GM12878 (cell line): ENCODE measurements at places on chromosomes 1 and 21. TPM values are rescaled to one million over a fixed set of nuclear protein-coding genes. Genes with fewer than 3 reads are reported as not detected.

FMO5 gene
- 0.10 and 0.24 TPM in 2 replicates for total RNA-seq

SLC2A5 gene
- total RNA-seq: 30.9 and 32.3 TPM in 2 replicates

- no peak for DNase-seq
Observed at GRCh38 chr1:177274687-177275211, 104.0 kb downstream of the BRINP2 start.

GRCh38 chr1:40749817-40750216, 33.8 kb upstream of the KCNQ4 start:
- DNase-seq: no peak

DNA sequence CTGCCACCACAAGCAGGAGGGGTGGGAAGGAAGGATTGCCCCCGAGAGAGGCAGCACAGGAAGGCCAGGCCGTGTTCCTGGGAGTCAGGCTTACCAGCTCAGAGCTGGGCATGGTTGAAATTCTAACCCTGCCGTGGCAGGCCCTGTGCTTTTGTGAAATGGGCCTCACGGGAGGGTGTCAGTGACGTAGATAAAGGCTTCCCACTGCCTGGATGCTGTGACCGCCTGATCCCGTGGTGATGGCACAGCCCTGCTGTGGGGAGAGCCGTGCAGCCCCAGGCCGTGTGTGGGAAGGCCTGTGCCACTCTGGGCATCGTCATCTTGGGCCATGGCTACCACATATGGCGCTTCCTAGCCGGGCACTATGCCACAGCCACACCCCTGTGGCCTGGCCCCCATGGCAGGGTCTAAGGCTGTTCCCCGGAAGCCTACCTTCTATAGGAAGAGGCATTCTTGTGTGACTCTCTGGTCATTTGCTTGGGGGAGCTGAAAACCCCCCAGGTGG, 161.3 kb downstream of the PCBP3 start:
- DNase-seq: no peak

PIGR gene
- 4.7 and 5.0 TPM in 2 replicates for total RNA-seq

GRCh38 chr21:27740084-27740483, 773.2 kb upstream of the ADAMTS5 start:
- no peak for DNase-seq

DNA sequence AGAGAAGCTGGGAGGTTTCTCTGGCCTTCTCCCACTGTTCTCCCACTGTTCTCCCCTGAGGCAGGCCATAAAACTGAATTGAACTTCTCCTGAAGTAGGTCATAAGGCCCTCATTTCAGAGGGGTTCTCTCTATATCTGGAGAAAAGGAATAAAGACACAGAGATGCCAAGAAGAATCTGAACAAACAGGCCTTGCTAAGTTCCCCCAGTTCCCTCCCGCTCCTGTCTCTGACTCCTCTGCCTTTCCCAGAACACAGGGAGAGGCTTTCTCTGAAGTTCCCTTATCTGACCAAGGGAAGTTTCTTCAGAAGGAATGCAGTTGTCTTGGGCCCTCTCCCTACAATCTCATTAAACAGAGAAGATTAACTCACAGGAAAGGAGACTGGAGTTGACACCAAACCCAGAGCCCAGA, 83.4 kb downstream of the SLC16A1 start:
- no peak for DNase-seq

- DNase-seq: no peak
Observed at GRCh38 chr1:53984726-53985125, 33.3 kb downstream of the LDLRAD1 start.

GRCh38 chr1:89812992-89813391, 7.8 kb upstream of the LRRC8D start:
- DNase-seq: no peak

GRCh38 chr1:166165661-166166328, 1.0 kb downstream of the FAM78B start:
- no peak for DNase-seq

DNA sequence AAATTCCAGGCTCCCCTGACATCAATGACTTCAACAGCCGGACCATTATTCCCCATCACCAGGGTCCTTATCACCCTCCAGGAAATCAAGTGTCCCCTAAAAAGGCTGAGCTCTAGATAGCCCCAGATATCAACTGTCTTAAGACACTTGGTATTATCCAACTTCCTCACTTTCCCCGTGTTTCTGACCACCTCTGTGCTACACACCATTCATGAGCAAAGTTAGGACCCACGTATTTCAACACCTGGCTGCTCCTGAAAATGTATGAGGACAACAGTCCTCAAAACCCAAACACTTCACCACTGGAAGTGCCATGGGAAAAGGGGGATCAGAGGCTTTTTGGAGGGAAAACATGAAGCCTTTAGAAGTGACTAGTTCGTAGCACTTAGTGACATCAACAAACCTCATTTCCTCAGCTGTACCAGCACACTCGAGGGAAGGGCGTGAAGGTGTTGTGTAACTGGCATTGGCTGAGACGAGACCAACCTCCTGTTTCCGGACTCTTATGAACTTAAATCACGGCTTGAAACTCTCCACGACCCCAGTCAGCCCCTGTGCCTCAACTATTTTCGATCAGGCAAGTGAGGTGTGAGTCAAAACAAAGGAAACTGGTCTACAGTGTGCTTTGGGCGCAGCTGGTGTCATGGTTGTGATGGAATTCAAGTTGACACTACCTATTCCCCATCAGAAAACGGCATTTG, 4.1 kb upstream of the CHD5 start:
- no peak for DNase-seq

DNA sequence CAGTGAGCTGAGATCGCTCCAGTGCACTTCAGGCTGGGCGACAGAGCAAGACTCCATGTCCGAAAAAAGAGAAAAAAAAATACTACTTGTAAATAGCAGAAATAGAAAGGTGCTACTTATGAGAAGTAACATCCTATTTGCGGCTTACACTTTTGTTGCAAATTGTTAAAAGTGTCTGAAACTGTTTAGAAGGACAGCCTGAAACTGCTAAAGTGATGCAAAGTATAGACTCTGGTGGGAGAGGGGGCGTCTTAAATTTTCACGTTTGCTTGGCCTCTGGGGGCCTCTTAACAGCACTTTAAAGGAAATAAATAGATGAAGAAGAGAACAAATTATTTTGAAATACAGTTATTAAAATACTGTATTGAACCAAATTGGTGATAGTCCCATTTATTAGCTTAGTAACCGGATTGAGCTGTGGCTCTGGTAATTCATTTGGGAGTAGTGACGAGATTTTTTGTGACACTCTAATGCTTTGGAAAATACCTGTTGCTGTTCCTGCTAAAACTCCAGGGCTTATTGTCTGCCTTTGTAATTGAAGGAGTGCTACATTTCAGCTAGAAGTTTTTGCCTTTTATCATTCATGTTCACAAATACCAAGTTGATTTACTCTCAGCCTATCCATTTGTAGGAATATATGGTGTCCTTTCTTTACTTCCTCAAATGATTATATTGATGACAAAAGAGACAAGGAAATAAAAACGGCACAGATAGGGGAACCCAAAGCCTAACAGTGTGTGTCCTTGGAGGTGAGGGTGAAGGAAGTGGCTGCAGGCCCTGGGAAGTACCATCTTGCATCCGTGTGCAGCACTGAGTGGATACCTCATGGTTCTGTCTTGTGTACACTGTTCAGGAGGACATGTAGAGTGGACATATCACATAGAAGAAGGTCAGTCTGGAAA, 6.2 kb downstream of the PKNOX1 start:
- DNase-seq: no peak

ADGRB2 gene
- 0.27 and 0.33 TPM in 2 replicates for total RNA-seq

DTL gene
- total RNA-seq: 48.0 and 55.1 TPM in 2 replicates

- DNase-seq: no peak
Observed at GRCh38 chr1:211503542-211503941, 11.6 kb upstream of the RD3 start.

SYPL2 gene
- 0.08 TPM in 1 of 2 replicates, not detected in the other for total RNA-seq

DNA sequence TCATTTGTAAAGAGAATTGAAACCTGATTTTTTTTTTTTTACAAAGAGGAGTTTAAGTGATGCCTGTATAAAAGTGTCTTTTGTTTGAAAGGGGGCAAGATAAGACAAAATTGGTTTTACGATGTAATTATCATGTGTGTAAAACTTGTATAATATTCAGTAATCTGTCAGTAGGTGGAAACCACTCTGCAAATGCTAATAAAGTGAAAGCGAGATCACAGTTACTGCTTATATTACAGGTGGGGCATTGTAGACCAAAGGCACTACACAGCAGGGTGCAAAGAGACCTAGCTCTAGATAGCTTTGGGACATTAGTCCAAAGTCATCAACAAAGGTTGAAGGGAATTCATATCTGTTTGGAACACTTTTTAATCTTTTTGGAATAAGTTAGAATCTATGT, 174.2 kb downstream of the LHX8 start:
- DNase-seq: no peak

DNA sequence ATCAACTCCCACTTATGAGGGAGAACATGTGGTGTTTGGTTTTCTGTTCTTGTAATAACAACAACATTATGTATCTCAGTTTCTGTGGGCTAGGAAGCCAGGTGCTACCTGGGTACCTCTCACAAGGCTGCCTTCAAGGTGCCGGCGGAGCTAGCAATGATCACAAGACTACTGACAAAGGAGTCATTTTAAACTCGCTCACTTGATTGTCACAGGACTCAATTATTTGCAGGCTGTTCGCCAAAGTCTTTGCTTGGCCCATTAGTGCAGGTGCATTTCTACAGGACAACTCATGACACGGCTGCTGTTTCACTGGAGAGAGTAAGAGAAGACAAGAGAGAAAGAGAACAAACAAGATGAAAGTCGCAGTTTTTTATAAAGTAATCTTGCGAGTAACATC, 1237.4 kb upstream of the TMPRSS15 start:
- no peak for DNase-seq

DUSP23 gene
- 4.0 and 4.3 TPM in 2 replicates for total RNA-seq

TYW3 gene
- 29.6 and 31.8 TPM in 2 replicates for total RNA-seq

- no peak for DNase-seq
Observed at GRCh38 chr1:86695400-86695799, 9.0 kb upstream of the SH3GLB1 start.

- DNase-seq: no peak
Observed at GRCh38 chr1:151238467-151238739, 16.1 kb upstream of the PSMD4 start.
